ENCODE measurements at places on chromosomes 4 and X.
A peak's percentile ranks its signal among the peaks of the same experiment; 100 is the strongest.

GRCh38 chrX:30568136-30568535 is 9.4 kb downstream of the TASL start:
- DNase-seq: no peak

GRCh38 chr4:94934864-94935263 is 177.1 kb downstream of the BMPR1B start:
- DNase-seq: no peak

DNA sequence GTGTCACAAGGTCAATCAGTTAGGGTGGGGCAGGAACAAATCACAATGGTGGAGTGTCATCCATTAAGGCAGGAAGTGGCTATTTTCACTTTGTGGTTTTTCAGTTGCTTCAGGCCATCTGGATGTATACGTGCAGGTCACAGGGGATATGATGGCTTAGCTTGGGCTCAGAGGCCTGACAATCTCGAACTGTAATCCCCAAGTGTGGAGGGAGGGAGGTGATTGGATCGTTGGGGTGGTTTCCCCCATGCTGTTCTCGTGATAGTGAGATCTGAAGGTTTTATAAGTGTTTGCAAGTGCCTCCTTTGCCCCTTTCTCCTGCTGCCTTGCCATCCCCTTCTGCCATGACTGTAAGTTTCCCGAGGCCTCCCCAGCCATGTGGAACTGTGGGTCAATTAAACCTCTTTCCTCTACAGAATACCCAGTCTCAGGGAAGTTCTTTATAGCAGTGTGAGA is 36.7 kb upstream of the STS start:
- DNase-seq: no peak

DNA sequence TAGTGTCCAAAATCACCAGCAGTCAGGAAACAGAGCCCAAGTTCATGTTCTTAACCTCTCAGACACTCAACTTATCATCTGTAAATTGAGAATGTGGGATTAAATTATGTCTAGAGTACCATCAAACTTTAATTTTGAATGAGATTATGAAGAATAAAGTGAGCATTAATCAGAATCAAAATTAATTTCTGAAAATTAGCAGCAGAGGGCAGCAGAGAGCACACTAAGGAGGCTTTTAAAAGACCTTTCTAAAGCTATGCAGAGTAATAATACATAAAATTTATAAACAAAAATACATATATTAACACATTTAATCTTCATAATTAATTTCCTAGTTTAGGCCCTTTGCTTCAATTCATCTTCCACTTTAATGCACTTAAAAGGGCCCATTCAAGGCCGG is 7.1 kb downstream of the TASL start:
- DNase-seq: no peak

DNA sequence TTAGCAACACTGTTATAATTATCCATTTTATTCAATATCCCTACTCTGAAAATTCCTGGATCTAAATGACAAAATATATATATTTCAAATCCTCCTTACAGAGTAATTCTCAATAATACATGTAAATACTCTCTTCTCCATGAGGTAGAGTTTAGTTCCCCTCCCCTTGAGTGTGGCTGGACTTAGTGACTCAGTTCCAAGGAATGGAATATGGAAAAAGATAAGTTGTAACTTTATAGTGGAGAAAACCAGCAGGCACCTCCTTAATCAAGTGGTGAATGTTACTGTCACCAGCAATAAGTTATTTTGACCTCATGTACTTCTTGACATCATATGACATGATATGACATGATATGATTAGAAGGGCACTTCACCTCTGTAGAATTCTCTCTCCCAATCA is 302.0 kb downstream of the RAB28 start:
- DNase-seq: no peak

DNA sequence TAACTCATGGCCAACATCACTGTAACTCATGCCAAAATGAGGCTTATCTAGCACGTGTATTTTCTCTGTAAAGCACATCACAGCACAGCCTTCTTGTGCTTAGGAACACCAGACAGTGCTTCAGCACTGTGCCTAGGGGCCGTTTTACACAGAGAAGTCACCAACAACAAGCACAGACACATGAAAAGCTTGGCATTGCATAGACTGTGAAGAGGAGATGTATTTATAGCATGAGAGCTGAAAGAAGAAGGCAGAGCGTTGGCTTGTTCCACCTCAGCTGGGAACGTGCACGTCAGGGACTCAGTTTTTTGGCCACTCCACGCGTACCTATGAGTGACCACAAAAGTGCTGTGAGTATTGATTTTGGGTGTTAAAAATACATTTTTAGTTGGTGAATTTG is 116.3 kb upstream of the SFRP2 start:
- no peak for DNase-seq

GRCh38 chr4:2449511-2450392 is 19.2 kb upstream of the RNF4 start:
- no peak for DNase-seq

DNA sequence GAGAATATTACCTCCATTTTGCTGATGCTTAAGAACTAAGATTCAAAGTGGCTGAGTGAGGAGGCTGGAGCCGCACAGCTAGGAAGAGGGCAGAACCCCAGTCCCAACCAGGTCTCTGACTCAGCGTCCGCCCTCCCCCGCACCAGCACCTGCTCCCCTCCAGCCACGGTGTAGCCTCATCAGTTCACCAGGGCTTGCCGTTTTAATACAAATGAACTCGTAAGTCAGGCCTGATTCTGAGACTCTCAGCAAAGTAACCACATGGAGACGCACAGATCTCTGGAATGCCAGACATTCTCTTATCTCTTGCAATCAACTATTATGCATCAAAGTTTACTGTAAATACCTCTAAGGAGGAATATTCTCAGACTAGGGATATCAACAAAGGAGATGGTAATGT is 52.4 kb downstream of the ENPP6 start:
- no peak for DNase-seq

GRCh38 chr4:40897557-40898203 is 147.9 kb downstream of the NSUN7 start:
- DNase-seq: peak; percentile 64

DNA sequence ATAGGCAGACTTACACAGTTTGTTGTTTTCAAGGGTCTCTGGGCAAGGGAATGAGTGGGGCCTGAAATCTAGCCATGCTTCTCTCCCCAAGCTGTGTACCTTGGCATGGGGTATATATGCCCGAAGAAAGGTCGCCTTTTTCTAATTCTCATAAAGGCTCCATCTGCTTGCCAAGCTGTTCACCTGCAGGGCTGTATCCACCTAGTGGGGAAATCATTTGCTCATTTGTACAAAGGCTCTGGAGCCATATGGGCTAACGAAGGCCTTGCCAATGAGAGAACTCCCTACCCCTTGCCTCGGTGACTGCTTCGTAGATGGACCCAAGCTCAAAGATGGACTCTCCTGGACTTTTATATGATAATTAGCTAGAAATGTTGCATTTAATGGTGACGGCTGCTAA is 1097.0 kb downstream of the PDHA2 start:
- no peak for DNase-seq

- DNase-seq: no peak
These were observed 84.0 kb downstream of the NAA11 start for GRCh38 chr4:79241846-79242245.

GRCh38 chr4:33062155-33062806 is 2342.1 kb downstream of the PCDH7 start:
- DNase-seq: no peak

GRCh38 chr4:160136021-160136420 is 1033.1 kb downstream of the RAPGEF2 start:
- DNase-seq: no peak

DNA sequence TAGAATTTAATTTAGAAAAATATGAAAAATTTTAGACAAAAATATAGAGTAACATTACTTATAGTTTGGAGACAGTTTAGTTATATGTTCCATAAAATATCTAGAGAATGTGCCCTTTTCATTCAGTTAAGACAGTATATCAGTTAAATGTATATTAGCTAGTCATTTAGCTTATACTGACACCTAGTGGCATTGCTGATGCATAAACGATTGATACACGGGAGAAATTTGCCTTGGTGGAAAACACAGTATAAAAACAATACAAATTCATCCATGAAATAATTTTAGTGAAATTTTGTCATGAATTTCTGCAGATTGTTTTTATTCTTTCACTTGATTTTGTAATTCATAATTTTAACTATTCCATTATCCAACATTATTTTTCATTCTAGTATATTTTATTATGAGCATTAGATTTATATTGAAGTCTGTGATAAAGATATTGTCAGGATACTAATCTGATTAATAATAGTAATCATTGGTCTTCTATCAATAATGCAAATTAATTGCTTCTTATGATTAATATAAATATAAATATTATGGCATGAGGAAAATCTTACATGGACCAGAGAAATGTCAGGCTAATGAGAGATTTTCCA is 219.0 kb downstream of the TLL1 start:
- DNase-seq: no peak

DNA sequence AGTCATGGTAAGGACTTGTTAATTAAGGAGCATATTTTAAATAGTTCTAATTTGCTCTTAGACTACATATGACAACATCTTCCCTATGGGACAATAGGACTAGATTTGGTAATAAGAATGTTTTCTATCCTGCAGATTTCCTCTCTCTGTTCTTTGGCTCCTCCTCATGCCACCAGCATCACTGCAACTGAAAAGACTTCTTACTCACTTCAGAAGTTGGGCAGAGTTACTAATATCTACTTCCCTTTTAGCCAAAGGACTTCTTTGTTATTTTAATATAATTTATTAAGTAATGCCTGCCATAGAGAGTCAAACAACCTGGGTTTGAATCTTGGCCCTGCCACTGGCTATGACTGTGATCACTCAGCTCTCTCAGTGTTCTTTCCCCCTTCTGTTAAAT is 16.4 kb downstream of the MMAA start:
- no peak for DNase-seq

DNA sequence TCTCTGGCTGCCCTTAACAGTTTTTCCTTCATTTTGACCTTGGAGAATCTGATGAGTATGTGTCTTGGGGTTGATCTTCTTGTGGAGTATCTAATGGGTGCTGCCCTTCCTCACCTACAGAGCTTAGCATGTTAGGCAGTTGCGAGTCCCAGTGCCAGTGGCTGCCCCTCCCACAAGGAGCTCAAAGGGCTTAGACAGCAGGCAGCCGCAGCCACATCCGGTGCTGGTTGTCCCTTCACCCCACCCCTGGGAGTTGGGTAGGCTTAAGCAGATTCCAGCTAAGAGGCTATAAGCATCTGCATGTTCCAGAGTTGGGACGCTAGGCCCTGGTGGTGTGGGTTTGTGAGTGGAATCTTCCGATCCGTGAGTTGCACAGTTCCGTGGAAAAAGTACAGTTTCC is 322.1 kb upstream of the ARX start:
- DNase-seq: no peak

DNA sequence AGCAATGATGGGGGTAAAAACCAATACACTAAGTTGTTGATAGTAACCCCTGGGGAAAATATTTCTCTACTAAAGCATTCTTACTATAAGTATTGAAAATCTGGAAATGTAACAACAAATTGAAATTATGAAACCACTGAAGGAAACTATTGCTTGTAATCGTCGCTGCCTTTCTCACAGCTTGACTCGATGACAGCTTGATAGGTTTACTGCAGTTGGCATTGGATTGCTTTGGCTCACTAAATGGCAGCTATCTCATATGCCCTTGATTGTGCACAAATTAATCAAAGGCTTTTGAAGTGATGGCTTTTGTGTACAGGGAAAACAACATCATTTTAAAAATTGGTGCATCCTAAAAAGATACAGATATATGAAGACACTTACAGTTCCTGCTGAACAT is 419.6 kb upstream of the TENM3 start:
- no peak for DNase-seq

DNA sequence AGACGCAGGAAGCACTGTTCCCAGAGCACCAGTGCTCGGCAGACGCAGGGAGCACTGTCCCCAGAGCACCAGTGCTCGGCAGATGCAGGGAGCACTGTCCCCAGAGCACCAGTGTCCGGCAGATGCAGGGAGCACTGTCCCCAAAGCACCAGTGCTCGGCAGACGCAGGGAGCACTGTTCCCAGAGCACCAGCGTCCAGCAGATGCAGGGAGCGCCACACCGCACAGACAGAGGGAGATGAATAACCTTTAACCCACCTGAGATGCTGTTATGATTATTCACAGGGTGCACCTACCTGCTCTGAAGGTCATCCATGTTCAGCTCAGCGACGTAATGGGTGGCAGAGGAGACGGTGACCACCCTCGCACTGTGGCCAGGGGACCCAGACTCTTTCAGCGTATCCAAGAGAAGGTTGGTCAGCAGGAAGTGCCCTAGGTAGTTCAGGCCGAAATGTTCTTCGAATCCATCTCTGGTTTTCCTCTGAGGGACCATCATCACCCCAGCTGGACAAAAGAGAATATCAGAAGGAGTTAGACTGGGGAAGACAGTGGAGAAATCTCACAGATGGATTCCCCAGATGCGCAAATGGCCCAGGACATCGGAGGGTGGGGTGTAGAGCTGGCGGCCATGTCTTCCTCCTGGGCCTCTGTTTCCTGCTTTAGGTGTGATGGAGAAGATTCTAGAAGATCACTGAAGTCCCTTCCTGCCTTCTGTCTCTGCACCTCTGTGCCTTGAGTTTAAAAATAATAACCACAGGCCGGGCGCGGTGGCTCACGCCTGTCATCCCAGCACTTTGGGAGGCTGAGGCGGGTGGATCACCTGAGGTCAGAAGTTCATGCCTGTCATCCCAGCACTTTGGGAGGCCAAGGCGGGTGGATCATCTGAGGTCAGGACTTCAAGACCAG is 234.1 kb downstream of the DHRSX start:
- no peak for DNase-seq

- DNase-seq: no peak
These were observed 105.4 kb downstream of the TMEM144 start for GRCh38 chr4:158315706-158316105.

- no peak for DNase-seq
These were observed 177.4 kb upstream of the SCML1 start for GRCh38 chrX:17559728-17560379.

DNA sequence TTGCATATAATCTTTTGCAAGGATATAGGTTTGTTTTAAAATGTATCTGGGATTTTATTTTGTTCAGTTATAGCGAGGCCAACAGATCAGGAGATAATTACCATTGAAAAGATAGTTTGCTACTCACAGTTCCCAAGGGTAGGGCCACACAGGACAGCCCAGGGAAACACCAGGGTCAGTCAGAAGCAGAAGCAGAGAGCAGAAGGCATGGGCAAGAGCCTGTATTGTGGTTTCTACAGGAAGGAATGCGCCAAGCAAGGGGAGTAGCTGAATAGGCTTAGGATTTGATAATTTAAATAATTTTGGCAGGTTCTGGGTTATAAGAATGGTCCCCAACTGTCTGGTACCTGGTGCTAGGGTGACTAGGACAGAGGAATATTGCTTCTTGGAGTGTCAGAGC is 61.6 kb downstream of the SYNPO2 start:
- DNase-seq: no peak

GRCh38 chr4:8117278-8117682 is 41.3 kb downstream of the ABLIM2 start:
- no peak for DNase-seq

DNA sequence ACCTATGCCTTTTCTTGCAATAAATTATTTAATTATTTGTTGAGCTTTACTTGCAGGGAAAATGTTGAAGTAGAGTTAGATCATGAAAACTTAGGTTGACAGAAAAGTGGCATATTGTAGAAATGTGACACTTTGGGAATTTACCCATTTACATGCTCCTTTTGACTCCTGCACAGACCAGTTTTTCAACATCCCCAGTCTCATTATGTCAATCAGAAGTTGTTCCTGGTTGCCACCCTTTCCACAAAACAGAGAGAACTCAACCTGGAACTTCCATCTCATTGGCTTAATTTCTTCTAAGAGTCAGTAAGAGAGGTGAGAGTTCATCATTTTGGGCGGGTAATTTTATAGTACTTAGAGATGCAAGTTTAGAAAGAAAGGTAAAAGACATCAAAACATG is 284.6 kb upstream of the ANKRD50 start:
- DNase-seq: no peak

All from renal cortex interstitium (tissue), 15 donors.